Right lung (tissue), 10 donors: ENCODE measurements at places on chromosomes 6 and 20. TPM values are rescaled to one million over a fixed set of nuclear protein-coding genes. Genes with fewer than 3 reads are reported as not detected.
A peak's percentile ranks its signal among the peaks of the same experiment; 100 is the strongest.

The NRM gene
- 41.0 TPM for polyA plus RNA-seq

The CDK19 gene
- polyA plus RNA-seq: 21.6 TPM

The PCK1 gene
- polyA plus RNA-seq: 0.22 TPM

The RIPPLY2 gene
- polyA plus RNA-seq: not detected

The VPS52 gene
- 88.8 TPM for polyA plus RNA-seq

DNA sequence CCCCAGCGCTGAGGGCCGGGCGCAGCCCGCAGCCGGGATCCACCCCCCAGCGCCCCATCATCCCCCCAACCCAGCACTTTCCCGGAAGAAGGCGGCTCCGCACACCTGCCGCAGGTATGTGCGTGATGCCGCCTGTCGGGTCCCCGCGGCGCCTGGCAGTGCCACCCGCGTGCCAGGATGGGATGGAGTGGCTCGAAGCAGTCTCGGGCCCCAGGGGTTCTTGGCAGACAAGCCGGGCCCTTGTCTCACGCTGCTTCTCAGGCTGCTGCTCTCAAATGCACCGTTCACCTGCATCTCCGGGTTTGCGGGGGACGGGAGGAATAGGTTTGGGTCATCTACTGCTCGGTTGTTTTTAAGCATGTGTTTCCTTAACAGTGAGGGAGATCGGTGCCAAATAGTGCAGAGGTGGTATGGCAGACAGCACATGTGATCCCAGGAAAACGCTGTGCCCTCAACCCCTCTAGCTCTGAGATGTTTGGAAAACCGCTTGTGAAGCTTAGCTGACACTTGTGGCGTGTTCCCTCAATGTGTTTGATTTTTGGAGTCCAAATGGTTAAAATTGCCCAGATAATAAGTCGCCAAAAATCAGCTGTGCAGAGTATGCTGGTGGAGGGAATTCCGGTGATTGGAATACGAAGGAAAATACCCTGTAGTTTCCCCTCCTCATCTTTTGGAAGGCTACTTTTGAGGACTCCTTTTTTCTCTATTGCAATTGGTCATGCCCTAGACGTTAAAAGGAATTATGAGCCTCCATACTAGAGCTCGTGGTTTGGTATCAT lies 926 bp downstream of the MYLIP start:
- DNase-seq: peak; percentile 37

The WFDC2 gene
- 35.0 TPM for polyA plus RNA-seq

DNA sequence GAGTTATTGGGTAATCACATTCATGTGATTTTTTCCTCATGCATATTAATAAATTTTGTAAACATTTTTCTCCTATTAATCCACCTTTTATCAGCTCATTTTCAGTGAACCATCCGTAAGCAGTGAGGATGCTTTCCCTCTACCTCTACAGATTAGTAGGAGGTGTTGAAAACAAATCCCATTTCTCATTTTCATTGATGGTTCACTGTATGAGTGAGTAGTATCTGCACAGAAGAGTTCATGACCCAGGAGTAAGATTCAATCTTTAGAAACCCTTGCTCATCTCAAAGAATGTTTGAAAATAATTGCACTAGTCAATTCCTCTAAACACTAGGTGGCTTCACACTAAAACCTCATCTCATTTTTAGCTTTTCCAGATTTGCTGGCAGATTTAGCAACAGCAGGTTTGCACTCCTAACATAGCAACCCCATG lies 440.0 kb downstream of the HAO1 start:
- DNase-seq: no peak

GRCh38 chr20:48277266-48277665 lies 492.0 kb upstream of the SULF2 start:
- DNase-seq: no peak

GRCh38 chr20:8515810-8516435 lies 383.9 kb downstream of the PLCB1 start:
- no peak for DNase-seq
